ENCODE measurements at places on chromosomes 12 and 14. TPM values are rescaled to one million over a fixed set of nuclear protein-coding genes. Genes with fewer than 3 reads are reported as not detected.

The GYS2 gene
- polyA plus RNA-seq = not detected

The DCAF4 gene
- 22.8 TPM for polyA plus RNA-seq

The PTPRR gene
- polyA plus RNA-seq = 0.21 TPM

- no peak overlapping the region for H3K4me3 ChIP-seq
- DNase-seq = no peak
- H3K27me3 ChIP-seq = no peaks in the 10 kb centered on the region
- no peak overlapping the region for H3K27ac ChIP-seq
These were observed 224.4 kb upstream of the PDZRN4 start for GRCh38 chr12:40963751-40964150.

The POTEM gene
- not detected for polyA plus RNA-seq

The TAC3 gene
- 1.4 TPM for polyA plus RNA-seq

The RPGRIP1 gene
- not detected for polyA plus RNA-seq

The REP15 gene
- 0.48 TPM for polyA plus RNA-seq

DNA sequence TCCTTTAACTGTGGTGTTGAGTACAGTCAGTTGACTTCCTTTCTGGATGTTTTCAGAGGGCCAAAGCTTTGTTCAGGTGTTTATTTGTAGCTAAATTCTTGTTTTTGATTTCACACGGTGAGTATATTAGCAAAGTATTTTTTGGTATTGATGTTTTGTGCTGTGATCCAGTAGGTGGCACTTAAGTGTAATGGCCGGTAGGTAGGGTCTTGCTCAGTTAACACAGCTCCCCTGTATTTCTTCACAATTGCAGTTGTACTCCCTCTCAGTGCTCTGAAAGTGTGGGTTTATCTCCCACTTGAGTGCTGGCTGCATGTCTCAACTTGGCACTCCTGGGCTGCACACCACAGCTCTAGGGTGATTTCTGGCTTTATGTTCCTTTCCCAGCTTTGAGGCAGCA, 339.5 kb downstream of the AEBP2 start:
- H3K36me3 ChIP-seq = no peaks in the 10 kb centered on the region
- H3K4me3 ChIP-seq = no peak overlapping the region

DNA sequence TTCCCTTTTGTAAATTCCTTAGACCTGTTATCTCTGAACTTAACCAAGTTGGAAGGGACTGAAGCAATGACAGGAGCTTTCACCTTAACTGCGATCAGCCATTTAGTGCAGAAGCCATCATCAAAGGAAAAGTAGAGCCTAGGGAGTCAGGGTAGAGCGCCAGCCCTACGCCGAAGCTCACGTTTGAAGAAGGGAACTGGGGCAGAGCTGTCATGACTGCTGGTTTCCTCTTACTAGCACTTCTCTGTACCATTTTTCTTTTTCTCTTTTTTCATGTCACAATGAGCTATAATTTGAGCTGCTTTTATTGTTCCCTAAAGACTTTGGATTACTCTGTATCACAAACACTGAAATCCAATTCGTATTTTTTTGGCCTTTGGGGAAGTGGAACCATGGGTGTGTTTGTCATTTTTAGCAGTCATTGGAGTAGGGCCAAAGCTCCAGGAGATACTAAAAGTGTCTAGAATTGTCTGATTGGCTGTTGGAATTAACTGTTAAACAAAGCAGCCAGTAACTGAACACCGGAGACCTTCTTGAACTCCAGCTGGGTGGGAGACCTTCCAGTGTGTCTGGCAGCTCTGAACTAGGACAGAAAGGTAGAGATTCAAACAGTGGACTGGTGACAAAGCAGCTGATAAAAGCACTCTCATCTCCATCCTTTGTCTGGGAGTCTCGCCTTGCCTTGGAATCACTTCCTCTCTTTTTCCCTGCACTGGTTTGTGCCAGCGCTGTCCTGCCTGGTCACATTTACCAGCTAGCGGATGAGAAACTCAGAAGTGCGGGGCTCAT, 9.1 kb downstream of the MTRFR start:
- peaks cover 8% of the 10 kb centered on the region for H3K36me3 ChIP-seq
- peak; percentile 10 for DNase-seq
- H3K4me3 ChIP-seq = no peak overlapping the region
- H3K27me3 ChIP-seq = no peaks in the 10 kb centered on the region

The IAPP gene
- polyA plus RNA-seq = not detected

The ABCD2 gene
- polyA plus RNA-seq = not detected

- peak; percentile 74 for DNase-seq
- peaks cover 11% of the 10 kb centered on the region for H3K4me1 ChIP-seq
- no peak overlapping the region for H3K27ac ChIP-seq
- H3K36me3 ChIP-seq = no peaks in the 10 kb centered on the region
- no peak overlapping the region for H3K4me3 ChIP-seq
These were observed 12.6 kb upstream of the DDX47 start for GRCh38 chr12:12800406-12801180.

The NAP1L1 gene
- polyA plus RNA-seq = 160 TPM

GRCh38 chr14:51581017-51581881, 70.5 kb upstream of the FRMD6 start:
- no peaks in the 10 kb centered on the region for H3K27me3 ChIP-seq
- peak; percentile 94 for DNase-seq
- H3K4me3 ChIP-seq = peak overlapping the region; percentile 19
- peak overlapping the region; percentile 16 for H3K27ac ChIP-seq

GRCh38 chr14:76125511-76125910, 26.2 kb upstream of the GPATCH2L start:
- no peak for DNase-seq
- no peak overlapping the region for H3K4me3 ChIP-seq
- H3K27ac ChIP-seq = no peak overlapping the region
- peaks cover 16% of the 10 kb centered on the region for H3K27me3 ChIP-seq
- no peaks in the 10 kb centered on the region for H3K4me1 ChIP-seq

The PDZRN4 gene
- polyA plus RNA-seq = not detected

DNA sequence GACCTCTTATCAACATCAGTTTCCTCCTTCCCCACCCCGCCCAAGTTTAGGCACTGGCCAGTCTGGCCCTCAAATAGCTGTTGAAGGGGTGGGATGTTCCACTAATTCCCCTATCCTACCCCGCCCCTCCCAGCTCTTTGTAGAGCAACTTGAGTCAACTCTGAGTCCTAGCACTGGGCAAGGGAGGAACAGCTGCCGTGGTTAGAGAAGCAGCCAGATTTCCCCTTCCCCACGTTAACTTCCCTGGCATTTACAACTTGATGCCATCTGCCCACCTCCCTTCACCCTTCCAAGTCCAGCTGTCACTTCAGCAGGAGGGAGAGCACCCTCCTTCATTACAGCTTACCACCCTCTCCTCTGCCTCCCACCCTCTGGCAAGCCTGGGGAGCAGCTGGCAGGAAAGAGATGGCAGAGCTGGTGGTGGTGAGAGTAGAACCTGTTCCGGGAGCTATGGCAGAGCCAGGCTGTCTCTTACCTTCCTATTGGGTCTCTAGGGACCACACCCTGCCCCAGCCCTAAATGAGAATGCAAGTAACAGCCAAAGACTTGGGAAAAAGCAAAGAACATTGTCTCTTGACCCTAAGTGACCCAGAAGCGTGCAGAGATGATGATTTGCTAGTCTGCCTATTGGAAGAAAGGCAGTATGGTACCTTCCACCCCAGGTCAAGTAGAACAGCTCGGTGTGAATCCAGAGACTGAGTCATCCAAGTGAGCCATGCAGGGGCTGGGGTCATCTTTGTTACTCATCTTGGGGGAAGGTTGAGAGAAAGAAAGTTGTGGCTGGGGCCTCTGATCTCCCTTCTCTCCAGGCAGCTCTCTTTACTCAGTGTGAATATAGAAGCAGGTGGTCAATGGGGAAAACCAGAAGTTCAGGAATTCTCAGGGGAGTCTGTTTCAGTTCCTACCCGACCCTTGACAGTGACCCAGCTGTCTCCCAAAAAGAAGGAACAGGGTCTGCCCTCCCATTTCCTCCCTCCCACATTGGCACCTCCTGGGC, 1.5 kb downstream of the BLOC1S1 start:
- DNase-seq = peak; percentile 86
- peak overlapping the region; percentile 78 for H3K4me3 ChIP-seq
- H3K36me3 ChIP-seq = no peaks in the 10 kb centered on the region
- no peaks in the 10 kb centered on the region for H3K27me3 ChIP-seq

DNA sequence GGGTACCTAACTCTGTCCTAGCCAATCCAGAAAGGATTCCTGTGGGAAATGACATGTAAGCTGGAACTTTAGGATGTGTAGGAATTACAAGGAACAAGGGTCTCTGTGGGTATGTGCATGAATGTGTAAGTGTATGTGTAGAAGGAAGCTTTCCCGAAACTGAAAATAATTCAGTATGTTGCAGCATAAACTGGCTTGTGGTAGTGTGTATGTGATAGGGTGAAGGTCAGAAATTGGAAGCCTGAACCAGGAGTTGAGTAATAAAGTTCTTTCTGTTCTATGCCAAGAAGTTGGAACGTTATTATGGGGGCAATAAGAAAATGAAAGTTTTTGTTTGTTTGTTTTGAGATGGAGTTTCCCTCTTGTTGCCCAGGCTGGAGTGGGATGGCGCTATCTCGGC, 323.1 kb upstream of the KITLG start:
- H3K27ac ChIP-seq = no peak overlapping the region
- DNase-seq = no peak
- no peak overlapping the region for H3K4me3 ChIP-seq
- no peaks in the 10 kb centered on the region for H3K36me3 ChIP-seq
- H3K27me3 ChIP-seq = no peaks in the 10 kb centered on the region

- H3K4me3 ChIP-seq = no peak overlapping the region
- H3K36me3 ChIP-seq = no peaks in the 10 kb centered on the region
- no peak for DNase-seq
- no peaks in the 10 kb centered on the region for H3K27me3 ChIP-seq
These were observed 144.1 kb upstream of the PELI2 start for GRCh38 chr14:55973911-55974630.

The PAWR gene
- 13.2 TPM for polyA plus RNA-seq

The GALNT8 gene
- not detected for polyA plus RNA-seq
